ENCODE measurements at places on chromosomes 11 and 22. TPM values are rescaled to one million over a fixed set of nuclear protein-coding genes. Genes with fewer than 3 reads are reported as not detected.

DNA sequence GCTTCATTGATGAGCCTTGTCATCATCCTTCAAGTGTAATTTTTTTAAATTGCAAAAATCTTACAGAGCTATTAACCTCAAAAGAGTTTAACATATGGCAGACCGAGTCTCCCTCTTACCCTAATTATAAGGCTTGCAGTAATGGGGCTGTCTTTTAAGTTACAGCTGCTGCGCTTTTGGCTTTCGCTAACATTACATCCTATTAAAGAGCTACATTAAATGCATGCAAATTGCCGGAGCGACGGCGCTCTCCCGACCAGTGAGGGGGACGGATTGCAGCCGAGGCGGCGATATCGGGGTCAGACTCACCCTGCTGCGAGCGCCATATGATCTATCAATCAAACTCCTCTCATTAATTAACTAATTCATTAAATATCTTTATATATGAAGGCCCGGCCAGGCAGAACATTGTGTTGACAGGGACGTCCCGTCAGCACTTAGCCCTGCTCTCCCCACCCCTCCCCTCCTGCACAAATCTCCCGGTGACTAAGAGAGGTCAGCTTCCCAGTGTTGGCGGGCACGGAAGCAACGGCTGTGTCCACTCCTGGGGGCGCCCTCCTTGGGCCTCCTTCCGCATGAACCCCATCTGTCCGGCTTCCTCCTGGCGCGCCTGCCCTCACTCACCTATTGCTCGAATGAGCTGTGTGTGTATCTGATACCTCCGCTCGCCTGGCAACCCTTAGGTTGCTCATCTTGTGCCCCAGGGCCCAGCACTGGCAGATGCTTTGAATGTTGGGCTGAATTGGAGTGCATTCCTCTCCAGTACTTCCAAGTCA, 156.0 kb upstream of the CADM1 start:
- no peak for DNase-seq

- no peak for DNase-seq
These were observed 44.2 kb upstream of the WEE1 start for GRCh38 chr11:9529334-9529650.

DNA sequence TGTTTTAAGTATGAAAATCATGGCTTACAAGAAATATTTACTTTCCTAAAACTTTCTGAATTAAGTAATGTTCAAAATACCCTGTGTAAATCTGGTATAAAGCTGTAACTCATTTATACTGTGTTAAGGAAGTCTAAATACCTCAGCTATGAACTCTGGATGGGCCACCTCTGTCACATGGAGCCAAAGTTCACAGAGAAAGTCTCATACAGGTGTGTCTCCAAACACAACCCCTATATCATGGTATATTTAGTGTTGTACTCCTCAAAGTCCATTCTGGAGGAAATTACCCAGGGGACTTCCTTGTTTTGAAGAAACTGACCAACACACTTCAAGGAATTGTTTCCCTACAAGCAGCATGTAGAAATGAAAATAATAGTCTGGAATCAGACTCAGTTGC, 909.2 kb upstream of the TENM4 start:
- DNase-seq = no peak

Gene CLCF1
- polyA plus RNA-seq = 12.9 TPM

Gene OR5B21
- polyA plus RNA-seq = not detected

Gene PDGFD
- 38.7 TPM for polyA plus RNA-seq

Gene TMEM80
- polyA plus RNA-seq = 40.5 TPM

Data from left renal pelvis (tissue), 4 donors.